ENCODE measurements at places on chromosomes 6 and 20.

DNA sequence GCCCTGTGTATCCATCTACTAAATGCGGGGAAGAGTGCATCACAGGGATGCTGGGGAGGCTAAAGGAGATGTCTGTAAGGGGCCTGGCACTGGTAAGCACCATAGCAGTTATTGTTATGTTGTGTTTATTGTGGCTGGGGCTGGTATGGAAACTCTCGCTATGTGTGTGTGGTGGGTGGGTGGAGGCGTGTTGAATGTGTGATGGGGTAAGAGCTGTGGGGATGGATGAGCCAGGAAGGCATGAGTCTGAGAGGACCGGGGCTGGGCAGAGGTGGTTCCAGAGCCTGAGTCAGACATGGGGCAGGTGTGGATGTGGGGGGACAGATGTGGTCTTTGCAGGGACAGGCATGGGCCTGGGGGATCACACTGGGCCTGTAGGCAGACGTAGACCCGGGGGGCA lies 88.1 kb downstream of the GRM4 start:
- DNase-seq = no peak

DNA sequence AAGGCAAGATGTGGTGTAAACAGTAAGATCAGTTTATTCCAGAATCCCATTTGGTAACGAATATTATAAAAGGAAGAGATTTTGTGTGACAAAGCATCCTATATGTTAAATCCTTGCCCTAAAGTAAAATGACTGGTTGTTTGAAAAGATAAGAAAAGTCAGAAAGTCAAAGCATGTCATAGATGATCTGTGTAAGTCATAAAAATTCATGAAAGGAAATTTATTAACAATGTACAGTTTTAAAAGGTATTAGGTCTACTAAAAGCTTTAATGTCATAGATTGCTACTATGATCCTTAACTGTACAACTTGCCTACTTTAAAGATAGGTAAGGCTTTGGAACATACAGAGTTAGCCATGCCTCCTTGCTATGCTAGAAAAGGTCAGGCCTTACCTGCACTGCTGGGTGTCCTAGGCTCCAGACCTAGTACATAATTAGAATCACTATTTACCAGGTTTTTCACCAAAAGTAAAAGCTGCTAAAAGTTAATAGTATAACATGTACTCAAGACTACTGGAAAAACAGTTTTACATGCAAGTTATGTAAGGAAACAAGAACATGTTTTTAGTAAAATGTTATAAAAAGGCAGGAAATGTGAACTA lies 1090.1 kb upstream of the ADGRB3 start:
- DNase-seq = no peak

DNA sequence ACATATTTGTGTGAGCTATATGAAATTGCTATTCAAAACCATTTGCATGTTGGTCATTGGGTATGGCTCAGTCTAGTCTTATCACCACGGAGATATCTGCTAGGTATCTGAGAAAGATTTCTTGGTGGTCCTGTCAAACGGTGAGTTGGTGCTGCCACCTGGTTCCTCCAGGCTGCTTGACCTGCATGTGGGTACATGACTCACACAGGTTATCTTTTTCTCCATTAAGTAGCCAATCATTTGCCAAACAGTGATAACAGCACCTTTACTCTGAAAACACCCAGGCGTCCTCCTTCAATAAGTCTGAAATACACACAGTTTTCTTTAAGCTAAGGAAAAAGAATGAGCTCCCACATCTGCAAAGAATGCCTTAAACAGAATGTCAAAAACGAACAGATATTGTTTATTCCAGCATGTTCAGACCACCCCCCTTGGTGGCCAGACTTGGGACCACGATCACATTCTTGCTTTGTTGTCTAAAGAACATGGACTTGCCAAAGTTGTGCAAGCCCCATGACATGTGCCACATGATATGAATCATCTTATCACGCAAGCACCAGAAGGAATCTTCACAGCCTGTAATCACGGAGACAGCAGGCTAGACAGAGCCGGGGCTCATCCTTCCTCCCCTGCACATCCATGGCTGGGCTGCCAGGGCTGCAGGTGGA lies 200.7 kb upstream of the THBS2 start:
- no peak for DNase-seq

GRCh38 chr6:7960141-7960540 lies 49.6 kb upstream of the TXNDC5 start:
- no peak for DNase-seq

DNA sequence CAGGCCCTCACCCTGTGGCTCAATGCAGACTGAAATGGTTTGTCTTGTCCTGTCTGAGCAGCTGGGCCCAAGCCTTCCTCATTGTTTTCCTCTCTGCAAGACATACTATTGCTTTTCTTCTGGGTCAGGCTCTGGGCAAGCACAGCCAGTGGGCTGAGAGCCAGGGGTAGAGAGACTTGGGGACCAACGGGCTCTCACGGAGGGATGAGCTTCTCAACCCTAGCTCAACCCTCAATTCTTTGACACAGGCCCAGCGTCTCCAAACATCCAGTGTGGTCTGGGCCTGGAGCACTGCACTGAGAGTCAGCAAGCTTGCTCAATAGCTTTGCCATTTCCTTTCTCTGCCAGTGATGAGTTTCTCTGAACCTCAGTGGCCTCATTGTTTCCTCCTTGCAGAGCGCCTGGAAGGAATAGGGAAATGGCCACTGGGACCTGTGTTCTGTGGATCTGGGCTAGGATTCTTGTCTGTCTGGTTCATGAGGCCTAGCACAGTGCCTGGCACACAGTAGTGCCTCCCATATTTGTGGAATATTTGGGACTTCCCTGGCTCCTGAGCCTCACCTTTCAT lies 9.3 kb downstream of the ANGPT4 start:
- no peak for DNase-seq

- no peak for DNase-seq
Measured at GRCh38 chr6:138800377-138801150, 4.7 kb downstream of the ECT2L start.

DNA sequence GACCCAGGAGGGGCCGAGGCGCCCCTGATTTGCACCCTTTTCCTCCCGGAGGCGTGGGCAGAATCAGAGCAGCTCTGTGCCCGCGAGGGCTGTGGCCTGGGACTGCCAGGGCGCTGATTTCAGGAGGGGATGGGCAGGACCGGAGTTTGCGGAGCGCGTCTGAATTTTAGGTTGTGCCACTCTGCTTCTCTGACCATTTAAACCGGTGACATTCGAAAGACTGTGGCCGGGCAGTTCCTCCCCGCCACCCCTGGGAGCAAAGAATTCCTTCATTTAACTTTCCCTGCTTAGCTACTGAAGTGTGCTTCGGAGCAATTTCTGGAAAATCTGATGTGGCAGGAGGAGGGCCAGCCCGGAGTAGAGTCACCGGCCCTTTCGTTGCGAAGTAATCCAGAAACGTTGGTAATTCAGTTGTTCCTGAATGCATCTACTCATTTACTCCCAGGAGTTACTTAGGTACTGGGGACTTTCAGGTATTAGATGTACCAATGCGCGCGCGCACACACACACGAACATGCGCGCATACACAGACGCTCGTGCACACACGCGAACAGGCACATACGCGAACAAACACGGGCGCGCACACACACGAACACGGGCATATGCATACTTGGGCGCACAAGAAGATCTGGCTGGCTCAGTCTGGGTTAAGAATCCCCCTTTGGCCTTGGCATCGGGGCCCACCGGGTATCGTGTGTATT lies 568 bp downstream of the CCDC170 start:
- DNase-seq = no peak

DNA sequence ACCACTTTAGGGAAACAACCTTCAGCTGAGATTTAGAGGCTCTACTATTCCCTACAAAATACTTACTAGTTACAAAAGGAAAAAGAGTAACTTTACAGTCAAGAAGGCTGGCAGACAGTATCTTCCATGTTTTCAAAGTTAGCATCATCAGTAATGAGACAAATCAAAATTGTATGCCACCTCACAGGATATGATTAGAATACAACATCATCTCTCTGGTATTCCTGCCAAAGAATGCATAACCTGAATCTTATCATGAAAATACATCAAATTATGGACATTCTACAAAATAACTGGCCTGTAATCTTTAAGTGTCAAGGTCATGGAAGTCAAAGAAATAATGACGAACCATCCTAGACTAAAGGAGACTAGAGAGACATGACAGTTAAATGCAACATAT lies 38.4 kb downstream of the CDK5RAP1 start:
- DNase-seq = no peak

- no peak for DNase-seq
Measured at GRCh38 chr6:52284131-52284459, 447 bp downstream of the MCM3 start.

- DNase-seq = no peak
Measured at GRCh38 chr6:33243476-33243875, 28.2 kb downstream of the VPS52 start.

DNA sequence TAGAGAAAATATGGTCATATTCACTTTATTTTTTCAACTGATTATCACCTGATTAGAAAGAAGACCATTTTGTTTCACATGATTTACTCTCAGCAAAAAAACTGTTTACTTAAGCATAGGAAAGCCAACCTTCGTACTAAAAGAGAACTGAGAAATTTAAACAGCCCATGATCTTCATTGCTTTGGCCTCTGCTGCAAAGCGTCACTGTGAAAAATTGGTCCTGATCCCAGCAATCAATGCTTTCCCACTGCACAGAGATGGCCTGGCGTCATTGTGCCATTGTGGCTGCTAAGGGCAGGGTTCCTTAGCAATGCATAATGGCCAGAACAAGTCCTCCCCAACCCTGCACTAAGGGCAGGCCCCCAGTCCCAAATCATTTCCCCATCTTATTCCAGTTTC lies 19.9 kb upstream of the THEMIS start:
- no peak for DNase-seq

Measured in CD4-positive, alpha-beta T cell treated with Interleukin-1 beta for 1 hour (primary cell).